ENCODE measurements at places on chromosomes 5 and 9.
A peak's percentile ranks its signal among the peaks of the same experiment; 100 is the strongest.

GRCh38 chr5:14730881-14731280 is 66.4 kb downstream of the OTULIN start:
- DNase-seq: no peak

DNA sequence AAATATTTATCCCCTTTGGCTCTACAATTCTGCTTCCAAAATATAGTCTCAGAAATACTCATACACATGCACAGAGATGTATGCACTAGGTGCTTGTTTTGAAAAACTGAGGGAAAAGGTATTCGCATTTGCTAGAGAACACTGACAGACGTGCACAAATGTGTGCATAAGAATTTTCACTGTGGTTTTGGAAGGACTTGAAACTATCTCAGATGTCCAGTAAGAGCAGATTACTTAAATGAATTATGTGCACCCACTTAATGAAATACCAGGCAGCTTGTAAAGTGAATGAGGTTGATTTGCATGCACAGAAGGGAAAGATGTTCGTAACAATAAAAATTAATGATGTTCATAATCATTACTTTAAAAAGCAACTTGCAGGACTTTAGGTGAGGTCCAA is 48.4 kb downstream of the SEC61B start:
- no peak for DNase-seq

DNA sequence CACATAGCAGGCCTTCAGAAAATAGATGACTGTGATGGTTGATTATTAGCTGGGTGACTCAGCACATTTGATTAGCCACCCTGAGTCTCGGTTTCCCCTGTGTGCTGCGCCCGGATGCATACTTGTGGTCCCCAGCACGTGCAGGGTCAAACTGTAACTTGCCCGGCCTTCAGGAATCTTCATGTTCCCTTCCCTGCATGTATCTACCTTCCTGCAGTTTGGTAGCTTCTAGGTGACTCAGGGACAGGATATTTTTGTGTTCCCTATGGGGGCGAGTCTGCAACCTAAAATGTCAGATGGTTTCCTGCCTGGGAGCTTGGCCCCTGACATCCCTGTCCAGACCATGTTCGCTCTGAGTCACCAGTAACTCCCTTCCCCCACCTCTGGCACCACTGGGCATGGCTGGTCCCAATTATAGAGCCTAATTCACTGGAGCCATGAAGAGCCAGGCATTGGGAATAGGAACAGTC is 13.2 kb downstream of the PTGS1 start:
- DNase-seq: no peak

DNA sequence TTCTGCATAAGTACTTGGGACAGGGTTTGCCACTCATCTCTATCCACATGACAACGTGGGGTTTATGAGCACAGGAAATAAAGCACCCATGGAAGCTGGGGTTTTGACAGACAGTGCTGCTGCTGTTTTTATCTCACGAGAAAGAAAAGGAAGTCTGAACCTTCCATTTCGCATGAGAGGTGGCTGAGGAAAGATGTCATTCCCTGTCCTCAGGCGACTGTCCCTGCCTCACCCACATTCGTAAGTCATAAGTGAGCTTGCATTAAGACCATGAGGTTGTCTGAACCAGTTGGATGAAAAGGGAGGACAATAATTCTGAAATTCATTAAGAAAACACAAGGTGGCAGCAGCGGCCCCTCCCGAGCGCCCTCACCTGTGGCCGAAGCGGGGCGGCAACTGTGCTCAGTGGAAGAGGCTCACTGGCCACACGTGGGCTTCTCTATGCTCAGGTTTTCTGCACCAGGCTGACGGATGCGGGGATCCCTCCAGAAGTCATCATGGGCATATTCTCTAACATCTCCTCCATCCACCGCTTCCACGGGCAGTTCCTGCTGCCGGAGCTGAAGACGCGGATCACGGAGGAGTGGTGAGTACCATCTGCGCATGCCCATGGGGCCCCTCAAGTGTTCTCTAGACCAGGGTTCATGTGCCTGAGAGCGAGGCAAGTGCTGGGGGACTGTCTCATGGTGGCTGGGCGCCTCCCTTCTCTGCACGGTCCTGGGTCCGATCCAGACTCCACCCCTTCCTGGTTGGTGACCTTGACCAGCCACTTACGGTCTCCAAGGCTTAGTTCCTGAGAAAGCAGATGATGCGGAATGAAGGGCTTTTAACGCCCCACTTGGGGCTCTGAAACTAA is 54.7 kb upstream of the SUSD3 start:
- DNase-seq: peak; percentile 48

DNA sequence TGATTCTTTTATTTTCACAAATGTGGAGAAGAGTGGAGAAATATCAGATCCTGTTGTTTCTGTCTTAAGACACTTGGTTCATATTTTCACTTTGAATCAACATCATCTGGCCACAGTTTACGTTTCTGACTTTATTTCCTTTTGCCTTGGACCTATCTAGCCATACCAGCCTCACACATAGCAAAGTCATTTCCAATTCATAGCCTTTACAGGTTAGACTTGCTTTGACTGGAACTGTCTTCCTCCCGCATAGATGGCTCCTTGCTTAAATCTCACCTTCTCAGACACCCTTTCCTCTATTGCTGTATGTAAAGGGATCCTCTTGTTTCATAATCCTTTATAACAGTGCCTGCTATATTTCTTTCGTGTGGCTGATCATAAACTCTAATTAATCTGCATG is 297.8 kb downstream of the SH3GL2 start:
- DNase-seq: no peak

- no peak for DNase-seq
Measured at GRCh38 chr5:55857247-55857640, 6.1 kb downstream of the IL31RA start.

- no peak for DNase-seq
Measured at GRCh38 chr9:128005923-128006322, 25.1 kb upstream of the EEIG1 start.

DNA sequence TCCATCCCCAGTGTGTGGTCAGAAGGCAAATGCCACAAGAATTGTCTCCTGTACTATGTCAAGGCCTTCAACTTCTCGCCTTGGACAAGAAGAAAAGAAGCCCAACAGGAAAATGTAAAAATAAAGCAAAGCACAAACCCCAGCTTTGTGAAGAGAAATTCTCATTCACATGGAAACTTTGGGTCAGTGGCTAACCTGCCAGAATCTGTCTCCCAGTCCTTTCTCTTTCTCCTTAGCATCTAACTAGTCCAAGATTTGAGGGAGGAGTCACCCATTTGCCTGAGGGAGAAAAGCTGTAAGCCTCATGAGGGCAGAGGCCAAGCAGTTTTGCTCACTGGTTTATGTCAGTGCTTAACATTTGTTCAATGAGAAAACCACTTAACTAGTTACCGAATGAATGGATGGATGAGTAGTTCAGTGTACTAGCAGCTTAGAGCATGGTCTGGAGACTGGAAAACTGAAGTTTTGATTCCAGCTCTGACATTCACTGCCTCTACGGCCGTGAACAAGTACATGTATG is 36.0 kb downstream of the ADAM19 start:
- no peak for DNase-seq

GRCh38 chr9:86735772-86736458 is 211.4 kb downstream of the GAS1 start:
- DNase-seq: no peak

- DNase-seq: peak; percentile 47
Measured at GRCh38 chr5:115544043-115544435, 536 bp downstream of the FEM1C start.

GRCh38 chr5:170638454-170639220 is 134.8 kb downstream of the KCNIP1 start:
- DNase-seq: peak; percentile 30

DNA sequence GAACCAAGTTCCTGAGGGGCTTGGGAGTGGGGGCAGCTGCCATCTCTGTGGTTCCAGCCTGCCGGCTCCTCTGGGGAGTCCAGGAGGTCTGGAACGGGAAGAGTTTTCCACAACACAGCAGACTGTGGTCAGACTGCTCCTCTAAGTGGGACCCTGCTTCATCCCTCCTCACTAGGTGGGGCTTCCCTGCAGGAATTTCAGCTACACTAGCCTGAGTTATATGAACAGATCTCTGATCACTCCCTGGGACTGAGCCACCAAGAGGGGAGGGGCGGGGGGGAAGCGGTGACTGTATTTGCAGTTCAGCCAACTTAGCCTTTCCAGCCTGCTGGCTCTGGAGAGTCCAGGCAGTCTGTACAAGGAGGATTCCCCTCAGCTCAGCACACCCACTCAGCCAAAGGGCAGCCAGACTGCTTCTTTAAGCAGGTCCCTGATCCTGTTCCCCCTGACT is 19.4 kb downstream of the DTWD2 start:
- DNase-seq: no peak

DNA sequence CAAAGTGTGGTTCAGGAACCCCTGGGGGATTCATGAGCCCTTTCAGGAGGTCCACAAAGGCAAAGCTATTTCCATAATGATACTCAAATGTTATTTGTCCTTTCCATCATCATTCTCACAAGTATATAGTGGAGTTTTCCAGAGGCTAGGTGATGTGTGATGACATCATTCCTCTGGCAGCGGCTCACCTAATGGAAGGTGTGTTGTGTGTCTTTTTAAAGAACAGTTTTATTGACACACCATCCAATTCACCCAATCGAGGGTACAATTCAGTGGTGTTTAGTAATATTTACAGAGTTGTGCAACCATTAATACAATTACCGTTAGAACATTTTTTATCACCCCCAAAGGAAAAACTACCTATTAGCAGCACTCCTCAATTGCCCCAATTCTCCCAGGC is 9.7 kb downstream of the NANS start:
- DNase-seq: no peak

GRCh38 chr5:35304291-35304690 is 74.0 kb upstream of the PRLR start:
- DNase-seq: no peak

- DNase-seq: no peak
Measured at GRCh38 chr5:122458278-122458872, 146.3 kb downstream of the SNCAIP start.

- DNase-seq: no peak
Measured at GRCh38 chr5:34012791-34013190, 4.9 kb upstream of the AMACR start.

GRCh38 chr5:59416451-59416850 is 477.1 kb downstream of the PDE4D start:
- no peak for DNase-seq

- DNase-seq: no peak
Measured at GRCh38 chr5:79305706-79306105, 69.8 kb downstream of the JMY start.

DNA sequence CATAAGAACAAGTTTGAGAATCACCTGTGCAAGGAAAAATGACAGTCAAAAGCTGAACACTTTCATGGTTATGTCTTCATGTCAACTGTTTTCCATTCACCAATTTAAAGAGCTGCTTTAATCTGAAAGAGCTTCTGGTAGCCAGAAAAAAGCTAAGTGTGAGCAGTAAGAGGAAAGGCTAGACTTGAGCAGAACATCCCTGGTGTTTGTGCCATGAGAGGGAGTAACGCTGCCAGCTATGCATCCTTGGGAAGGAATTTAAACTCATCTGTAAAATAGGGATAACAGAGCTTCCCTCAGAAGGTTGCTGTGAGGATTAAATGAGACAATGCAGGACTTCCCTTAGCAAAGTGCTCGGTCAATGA is 193.7 kb downstream of the MAPKAP1 start:
- no peak for DNase-seq

GRCh38 chr5:171010816-171011215 is 149.0 kb downstream of the RANBP17 start:
- no peak for DNase-seq
